ENCODE measurements at places on chromosomes 1 and 21.
A peak's percentile ranks its signal among the peaks of the same experiment; 100 is the strongest.

GRCh38 chr21:35900539-35900938 lies 159.8 kb downstream of the SETD4 start:
- no peaks in the 10 kb centered on the region for H3K4me1 ChIP-seq
- no peak overlapping the region for H3K4me3 ChIP-seq
- DNase-seq: no peak
- H3K36me3 ChIP-seq: no peaks in the 10 kb centered on the region

DNA sequence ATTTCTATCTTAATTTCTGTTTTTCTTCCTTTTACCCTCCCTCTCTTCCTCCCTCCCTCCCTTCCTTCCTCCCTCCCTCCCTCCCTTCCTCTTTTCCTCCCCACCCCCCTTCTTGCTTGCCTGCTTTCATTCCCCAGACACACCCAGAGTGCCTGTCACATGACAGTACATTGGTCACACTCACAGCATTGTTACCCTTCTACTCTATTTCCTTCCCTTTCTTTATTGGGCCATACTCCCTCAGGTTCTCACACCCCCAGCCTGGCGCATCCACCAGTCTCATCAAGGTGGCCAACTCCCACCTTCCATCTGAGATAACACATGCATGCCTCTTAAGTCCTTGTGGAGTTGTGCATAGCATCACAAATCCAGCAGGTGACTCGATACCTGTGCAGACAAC lies 10.9 kb downstream of the TMPRSS3 start:
- no peak overlapping the region for H3K27ac ChIP-seq
- no peak overlapping the region for H3K4me3 ChIP-seq
- H3K27me3 ChIP-seq: no peaks in the 10 kb centered on the region
- H3K4me1 ChIP-seq: no peaks in the 10 kb centered on the region
- no peak for DNase-seq

- no peaks in the 10 kb centered on the region for H3K36me3 ChIP-seq
- no peak overlapping the region for H3K4me3 ChIP-seq
- H3K4me1 ChIP-seq: no peaks in the 10 kb centered on the region
- no peak for DNase-seq
- no peaks in the 10 kb centered on the region for H3K27me3 ChIP-seq
Observed at GRCh38 chr1:216824511-216824910, 101.3 kb upstream of the ESRRG start.

DNA sequence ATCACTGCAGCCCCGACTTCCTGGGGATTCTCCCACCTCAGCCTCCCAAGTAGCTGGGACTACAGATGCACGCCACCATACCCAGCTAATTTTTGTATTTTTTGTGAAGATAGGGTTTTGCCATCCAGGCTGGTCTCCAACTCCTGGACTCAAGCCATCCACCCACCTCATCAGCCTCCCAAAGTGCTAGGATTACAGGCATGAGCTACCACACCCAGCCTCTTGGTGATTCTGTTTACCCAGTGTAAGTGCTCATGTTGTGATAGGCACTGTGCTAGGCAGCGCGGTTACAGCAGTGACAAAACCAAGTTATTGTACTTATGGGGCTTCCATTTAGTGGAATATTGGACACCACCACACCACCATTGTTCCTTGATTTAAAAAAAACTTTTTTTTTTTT lies 9.7 kb upstream of the STX12 start:
- H3K4me3 ChIP-seq: no peak overlapping the region
- no peak for DNase-seq
- H3K27ac ChIP-seq: no peak overlapping the region
- no peaks in the 10 kb centered on the region for H3K4me1 ChIP-seq
- H3K27me3 ChIP-seq: no peaks in the 10 kb centered on the region

- H3K4me1 ChIP-seq: no peaks in the 10 kb centered on the region
- H3K27ac ChIP-seq: no peak overlapping the region
- no peak for DNase-seq
- no peak overlapping the region for H3K4me3 ChIP-seq
- H3K27me3 ChIP-seq: no peaks in the 10 kb centered on the region
Observed at GRCh38 chr1:21761052-21761451, 21.9 kb downstream of the USP48 start.

DNA sequence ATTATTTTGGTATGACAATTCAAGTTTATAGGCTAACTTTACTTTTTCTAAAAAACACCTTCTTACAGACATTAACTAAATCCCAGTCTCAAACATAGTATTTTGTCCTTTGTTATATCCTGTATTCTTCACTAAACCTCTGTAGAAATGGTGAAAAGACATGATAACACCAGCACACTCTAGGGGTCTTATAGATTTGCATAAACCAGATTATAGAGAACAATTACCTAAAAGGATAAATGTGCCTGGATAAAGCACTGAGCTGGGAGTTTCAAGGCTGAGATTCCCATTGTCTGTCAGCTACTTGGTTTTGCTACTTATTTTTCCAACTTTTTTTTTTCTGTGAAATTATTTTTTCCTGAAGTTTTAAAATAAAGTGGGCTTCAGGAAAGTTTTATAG lies 1288.6 kb upstream of the TMPRSS15 start:
- H3K27ac ChIP-seq: no peak overlapping the region
- no peak overlapping the region for H3K4me3 ChIP-seq
- no peaks in the 10 kb centered on the region for H3K36me3 ChIP-seq
- no peak for DNase-seq

- peak overlapping the region; percentile 61 for H3K27ac ChIP-seq
- H3K36me3 ChIP-seq: no peaks in the 10 kb centered on the region
- no peak for DNase-seq
- H3K4me3 ChIP-seq: peak overlapping the region; percentile 57
Observed at GRCh38 chr1:38860454-38860795, 853 bp upstream of the RRAGC start.

DNA sequence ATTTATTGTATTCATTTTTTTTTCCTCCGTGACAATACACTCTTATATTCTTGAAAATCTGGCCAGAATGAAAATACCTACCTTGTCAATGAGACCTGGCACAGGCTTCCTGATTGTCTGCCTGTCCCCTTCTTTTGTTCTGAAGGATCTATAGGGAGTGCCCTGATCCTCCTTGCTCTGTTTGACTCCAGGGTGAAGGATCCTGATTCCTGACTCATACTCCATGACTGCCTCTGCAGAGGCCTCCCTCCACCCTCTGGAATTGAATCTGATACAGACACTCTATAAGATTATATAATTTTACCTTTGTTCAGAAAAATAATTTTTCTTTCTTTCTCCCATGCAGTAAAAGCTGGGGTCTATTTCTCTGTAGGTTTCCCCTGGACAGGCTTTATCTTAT lies 116.2 kb downstream of the HMCN1 start:
- no peaks in the 10 kb centered on the region for H3K4me1 ChIP-seq
- H3K27me3 ChIP-seq: no peaks in the 10 kb centered on the region
- DNase-seq: no peak
- H3K27ac ChIP-seq: no peak overlapping the region
- H3K36me3 ChIP-seq: no peaks in the 10 kb centered on the region
- H3K4me3 ChIP-seq: no peak overlapping the region

GRCh38 chr1:112793631-112794565 lies 78.8 kb upstream of the PPM1J start:
- H3K27me3 ChIP-seq: no peaks in the 10 kb centered on the region
- DNase-seq: no peak
- H3K36me3 ChIP-seq: no peaks in the 10 kb centered on the region
- H3K27ac ChIP-seq: no peak overlapping the region
- H3K4me3 ChIP-seq: no peak overlapping the region
- H3K4me1 ChIP-seq: no peaks in the 10 kb centered on the region
